SHP77 treated with DMSO at 0.1 percent for 48 hours (cell line): ENCODE measurements at places on chromosomes 12 and 14.

DNA sequence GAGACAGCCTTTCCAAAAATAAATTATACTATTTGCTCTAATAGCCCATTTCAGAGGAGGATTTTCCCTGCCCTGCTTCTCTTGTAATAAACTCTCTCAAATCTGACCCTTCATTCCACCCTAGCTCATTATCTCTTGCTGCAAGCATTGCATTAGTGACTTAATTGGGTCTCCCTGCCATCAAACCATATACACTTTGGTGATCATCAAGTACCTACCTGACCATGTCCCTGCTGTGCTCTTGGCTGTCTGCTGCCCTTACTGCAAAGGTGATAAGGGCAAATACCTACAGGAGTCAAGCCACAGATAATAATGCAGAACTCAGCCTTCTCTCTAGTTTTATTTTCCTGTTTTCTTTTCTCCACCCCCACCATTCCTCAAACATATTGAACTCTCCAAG, 88.4 kb downstream of the LIN7A start:
- no peak for DNase-seq

DNA sequence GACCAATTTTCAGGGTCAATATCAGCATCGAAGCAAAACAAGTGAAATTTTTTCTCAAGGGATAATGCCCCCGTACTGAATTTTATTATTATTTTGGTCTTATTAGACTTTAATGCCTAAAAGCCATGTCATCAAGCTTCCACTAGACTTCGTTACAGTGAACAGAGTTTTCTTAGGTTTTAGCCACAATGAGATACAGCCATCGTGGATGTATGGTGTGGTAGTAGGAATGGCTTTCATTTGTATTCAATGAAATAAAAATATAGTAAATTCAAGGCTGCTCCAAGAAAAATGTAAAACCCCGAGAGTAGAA, 11.7 kb downstream of the TAOK3 start:
- DNase-seq = no peak

DNA sequence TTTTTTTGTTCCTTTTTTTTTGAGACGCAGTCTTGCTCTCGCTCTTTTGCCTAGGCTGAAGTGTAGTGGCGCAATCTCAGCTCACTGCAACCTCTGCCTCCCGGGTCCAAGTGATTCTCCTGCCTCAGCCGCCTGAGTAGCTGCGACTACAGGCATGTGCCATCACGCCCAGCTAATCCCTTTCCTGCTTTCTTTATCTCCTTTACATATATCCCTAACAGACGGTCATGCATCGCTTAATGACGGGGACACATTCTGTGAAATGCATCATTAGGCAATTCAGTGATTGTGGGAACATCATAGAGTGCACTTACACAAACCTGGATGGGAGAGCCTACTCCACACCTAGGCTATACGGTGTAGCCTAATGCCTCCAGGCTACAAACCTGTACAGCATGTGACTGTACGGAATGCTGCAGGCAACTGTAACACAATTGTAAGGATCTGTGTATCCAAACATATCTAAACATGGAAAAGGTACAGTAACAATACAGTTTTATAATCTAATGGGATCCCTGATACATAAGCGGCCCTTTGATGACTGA, 32.8 kb downstream of the NOS1 start:
- DNase-seq = no peak

GRCh38 chr12:124856132-124856841, 7.4 kb downstream of the SCARB1 start:
- DNase-seq = no peak

GRCh38 chr14:101823066-101823465, 61.6 kb downstream of the PPP2R5C start:
- DNase-seq = no peak

GRCh38 chr12:42638697-42639096, 49.2 kb upstream of the PRICKLE1 start:
- no peak for DNase-seq

GRCh38 chr12:111411185-111411764, 5.6 kb downstream of the SH2B3 start:
- DNase-seq = no peak

DNA sequence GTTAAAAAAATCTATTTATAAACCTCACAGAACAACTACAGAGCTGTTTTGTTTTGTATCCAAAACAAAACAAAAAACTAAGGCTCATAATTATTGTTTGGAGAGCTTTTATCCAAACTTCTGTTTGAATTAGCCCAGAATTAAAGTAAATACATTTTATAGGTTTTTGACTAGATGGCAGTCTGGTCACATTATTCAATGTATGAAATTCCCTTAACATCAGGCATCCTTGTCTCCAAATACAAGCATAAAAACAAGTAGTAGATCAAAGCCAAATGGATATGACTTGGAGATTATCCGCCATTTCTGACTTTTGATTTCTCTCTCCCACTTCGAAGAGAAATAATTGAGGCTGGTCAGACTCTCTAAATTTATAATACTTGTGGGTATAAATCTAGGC, 63.5 kb downstream of the SLC38A1 start:
- no peak for DNase-seq

- DNase-seq = no peak
These were observed 60.0 kb downstream of the TTC6 start for GRCh38 chr14:37655418-37655817.

GRCh38 chr12:33994857-33995808, 27.2 kb upstream of the ALG10 start:
- DNase-seq = no peak

DNA sequence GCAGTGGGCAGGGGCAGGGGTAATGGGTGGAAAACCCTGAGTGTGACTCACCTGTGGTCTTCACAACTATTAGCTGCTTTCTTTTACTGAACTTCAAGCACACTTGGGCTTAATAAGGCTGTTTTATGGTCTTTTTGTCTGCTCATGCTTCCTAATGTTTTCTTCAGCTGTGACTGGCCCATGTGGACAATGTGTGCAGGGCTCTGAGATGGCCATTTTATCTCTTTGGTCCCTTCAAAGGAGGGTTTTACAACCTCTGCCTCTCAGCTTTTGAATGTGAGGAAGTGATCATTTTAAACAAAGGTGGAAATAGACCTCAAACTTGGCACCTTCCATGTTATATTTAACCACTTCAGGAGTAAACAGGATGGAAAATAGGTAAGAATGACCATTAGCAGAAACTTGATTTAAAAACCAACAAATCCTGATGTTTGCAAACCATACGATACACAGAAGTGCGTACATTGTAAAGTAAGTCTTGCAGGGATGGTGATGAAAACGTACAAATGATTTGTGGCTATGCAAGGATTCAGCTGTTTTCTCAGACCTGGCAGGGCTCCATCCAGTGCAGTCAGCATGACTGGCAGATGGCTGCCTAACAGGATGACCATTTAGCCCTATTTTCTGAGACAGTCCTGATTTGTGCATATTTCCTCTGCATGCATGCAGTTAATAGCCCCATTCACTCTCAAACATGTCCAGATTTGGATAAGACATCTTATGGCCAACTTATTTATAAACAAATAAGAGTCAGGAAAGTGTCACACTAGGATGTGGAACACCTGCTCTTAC, 103.2 kb downstream of the SLC38A4 start:
- DNase-seq = peak; percentile 42

DNA sequence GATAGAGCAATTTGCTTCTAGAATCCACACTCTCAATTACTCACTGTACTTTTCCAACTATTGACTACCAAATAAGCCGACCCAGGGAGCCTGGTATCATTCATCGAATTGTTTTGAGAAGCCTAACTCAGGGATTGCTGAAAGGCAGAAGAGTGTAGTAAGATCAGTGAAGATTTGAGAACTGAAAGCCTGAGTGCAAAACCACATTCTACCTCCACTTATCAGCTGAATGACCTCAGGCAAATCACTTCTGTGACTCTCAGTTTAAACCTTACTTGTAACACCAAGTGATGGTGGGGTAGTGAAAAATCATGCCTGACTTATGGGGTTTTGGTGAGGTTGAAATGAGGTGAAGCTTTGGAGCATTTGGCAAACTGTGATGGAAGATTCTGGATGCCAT, 126.1 kb upstream of the MAX start:
- DNase-seq = no peak

GRCh38 chr12:12022306-12022936, 48.3 kb upstream of the BCL2L14 start:
- DNase-seq = no peak

DNA sequence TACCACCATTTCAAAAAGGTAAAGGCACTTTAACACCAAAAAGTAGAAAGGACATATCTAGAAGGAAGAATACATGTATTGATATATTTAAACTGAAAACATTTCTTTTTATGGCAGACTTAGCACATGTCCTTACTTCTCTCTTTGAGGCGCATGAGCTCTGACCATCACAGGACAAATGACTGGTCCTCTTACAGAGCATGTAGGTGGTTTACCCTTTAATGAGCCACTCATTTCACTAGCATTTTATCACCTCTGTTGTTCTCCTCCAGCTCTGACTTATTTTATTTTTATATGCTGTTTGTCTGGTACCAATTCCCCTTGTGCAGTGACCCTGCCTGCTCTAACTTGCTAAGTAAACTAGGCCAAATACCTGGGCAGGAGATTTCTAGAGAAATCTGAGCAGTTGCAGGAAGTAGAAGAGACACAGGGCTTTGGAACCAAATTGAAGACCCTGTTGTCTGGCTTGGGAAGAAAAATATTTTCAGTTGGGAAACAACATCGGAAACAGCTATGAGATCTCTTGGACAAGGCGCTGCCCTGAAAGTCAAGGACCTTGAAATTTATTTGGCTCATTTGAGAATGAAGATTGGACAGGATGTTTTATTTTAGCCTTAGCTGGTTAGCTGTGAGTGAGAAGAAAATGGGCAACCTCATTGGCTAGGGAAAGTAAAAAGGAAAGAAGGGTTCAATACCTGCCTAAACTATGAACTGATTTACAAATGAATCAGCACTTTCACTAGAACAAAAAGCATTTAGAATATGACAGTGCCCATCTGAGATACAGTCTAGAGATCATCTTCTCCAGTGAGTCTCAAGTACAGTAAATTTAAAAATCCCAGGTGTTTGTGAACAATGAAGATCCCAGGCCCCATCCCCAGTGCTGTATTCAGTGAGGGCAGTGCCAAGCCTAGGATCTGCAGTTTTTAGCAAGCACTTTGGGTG, 374.4 kb downstream of the ZFP36L1 start:
- no peak for DNase-seq

DNA sequence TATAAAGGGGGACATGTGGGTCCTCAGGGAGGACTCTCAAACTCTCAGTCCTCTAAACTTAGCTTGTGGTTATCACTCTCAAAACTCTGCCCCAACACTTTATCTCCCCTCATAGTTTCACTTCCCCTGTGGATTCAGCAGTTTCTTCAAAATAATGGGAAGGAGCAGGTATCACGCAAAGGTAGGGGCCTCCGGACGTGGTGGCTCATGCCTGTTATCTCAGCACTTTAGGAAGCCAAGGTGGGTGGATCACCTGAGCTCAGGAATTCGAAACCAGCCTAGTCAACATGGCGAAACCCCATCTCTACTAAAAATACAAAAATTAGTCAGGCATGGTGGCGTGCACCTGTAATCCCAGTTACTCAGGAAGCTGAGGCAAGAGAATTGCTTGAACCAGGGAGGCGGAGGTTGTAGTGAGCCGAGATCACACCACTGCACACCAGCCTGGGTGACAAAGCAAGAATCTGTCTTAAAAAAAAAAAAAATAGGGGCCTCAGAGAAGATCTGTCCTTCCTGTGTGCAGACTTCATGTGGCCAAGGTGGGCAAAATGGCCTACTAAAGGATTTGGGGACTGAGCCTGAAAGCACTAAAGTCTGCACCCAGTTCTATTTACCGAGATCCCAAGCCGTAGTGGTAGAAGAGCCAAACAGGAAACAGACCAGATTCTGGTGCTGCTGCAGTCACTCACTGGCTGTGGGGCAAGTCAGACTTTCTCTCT, 6.4 kb downstream of the ITGB7 start:
- DNase-seq = no peak

- DNase-seq = peak; percentile 34
These were observed 1.8 kb downstream of the COX6A1 start for GRCh38 chr12:120439646-120440247.

DNA sequence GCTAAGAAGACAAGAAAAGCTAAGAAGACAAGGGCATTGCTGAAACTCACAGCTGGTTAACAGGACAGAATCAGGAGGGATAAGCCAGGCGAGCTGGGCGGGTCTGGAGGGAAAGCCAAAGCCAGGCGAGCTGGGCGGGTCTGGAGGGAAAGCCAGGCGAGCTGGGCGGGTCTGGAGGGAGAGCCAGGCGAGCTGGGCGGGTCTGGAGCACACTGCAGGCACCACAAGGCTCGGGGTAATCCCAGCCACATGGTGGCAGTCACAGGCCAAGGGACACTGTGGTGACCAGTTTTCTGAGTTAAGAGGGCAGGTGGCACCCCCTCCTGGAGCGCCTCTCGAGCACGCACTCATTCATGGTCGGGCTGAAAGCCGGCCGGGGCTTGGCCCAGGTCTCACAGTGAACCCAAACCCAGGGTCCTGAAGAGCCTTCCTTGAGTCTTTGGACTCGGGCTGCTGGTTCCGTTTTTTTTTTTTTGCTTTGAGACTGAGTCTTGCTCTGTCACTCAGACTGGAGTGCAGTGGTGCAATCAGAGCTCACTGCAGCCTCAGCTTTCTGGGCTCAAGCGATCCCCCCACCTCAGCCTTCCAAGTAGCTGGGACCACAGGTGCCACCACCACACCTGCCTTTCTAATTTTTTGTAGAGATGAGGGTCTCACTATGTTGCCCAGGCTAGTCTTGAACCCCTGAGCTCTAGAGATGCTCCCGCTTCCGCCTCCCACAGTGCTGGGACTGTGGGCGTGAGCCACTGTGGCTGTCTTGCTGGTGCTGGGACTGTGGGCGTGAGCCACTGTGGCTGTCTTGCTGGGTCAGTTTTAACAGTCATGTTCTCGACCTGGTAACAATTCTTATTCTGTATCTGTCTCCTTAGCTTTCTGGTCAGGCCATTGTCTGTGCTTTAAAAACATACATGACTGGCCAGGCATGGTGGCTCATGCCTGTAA, 40.2 kb downstream of the HSP90AA1 start:
- no peak for DNase-seq

DNA sequence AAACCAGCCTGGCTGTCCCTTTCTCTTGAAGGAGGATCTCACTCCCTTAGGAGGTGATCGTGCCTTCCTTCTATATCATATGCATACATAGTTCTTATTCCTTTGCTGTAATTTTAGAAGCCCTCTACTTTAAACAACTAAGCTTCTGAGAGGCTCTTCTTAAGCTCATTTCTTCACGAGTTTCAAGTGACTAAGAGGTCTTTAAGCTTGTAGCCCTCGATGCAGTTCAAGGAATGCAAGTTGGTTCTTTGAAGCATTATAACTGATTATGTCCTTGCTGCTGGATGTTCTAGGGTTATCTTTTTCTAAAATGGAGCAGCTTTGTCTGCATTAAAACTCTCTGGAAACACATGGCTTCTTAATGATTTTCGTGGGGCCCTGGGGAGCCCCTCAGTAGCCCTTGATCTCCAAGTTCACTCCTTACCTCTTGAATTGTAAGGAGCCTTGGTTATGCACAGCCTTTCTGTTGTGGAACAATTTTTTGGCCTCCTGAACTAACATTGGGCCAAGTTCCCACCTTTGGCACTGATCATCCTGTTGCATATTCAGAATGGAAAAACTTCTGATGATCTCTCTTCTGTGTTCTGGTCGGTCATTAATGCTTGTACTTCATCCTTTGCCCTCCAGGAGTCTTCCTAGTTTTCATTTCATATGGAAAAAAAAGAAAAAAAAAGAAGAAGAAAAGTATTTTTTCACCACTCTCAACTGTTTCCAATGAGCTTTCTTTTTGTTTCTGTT, 12.6 kb downstream of the RASSF8 start:
- no peak for DNase-seq

- DNase-seq = no peak
These were observed 84.0 kb upstream of the PTPRB start for GRCh38 chr12:70721216-70721615.
